Mucosa of descending colon (tissue), 3 donors: ENCODE measurements at places on chromosomes 4 and X. TPM values are rescaled to one million over a fixed set of nuclear protein-coding genes. Genes with fewer than 3 reads are reported as not detected.

GRCh38 chr4:147809211-147809610 is 77.3 kb downstream of the ARHGAP10 start:
- no peak for DNase-seq

DNA sequence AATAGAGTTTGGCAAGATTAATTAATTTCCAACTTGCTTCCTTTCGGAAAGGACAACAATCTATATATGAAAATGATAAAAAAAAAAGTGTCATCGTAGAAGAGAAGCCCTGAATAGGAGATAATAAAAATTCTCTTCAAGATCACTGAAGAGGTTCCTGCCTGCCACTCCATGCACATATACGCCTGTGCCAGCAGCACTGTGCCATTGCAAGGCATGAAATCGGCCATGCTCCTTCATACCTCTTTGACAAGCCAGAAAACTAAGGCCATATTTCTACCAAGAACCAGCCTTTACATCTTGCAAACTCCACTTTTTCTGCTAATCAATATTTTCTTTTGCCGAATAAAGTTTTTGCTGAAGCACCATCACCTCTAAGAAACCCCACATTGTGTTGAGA is 365.5 kb downstream of the CXXC4 start:
- DNase-seq = no peak

- no peak for DNase-seq
These were observed 97.8 kb upstream of the TENM3 start for GRCh38 chr4:182145334-182145905.

GRCh38 chr4:122689972-122690371 is 42.5 kb upstream of the BBS12 start:
- no peak for DNase-seq

DNA sequence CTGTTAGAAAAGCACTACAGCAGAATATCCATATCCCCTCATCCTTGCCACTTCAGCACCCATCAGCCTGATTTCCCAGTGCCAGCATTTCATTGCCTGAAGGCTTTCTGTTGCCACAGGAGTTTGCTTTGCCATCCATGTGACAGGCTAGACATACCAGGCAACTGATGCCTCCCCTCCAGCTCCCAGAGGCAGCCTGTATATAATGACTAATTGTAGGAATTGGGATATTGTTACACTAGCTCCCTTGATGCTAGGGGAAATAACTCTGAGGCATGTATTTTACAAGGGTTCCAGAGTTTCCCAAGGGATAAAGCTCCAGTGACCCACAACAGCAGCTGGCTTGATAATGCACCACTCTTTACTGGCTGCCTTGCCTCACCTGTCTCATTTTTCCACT is 608.0 kb upstream of the FTHL17 start:
- no peak for DNase-seq

DNA sequence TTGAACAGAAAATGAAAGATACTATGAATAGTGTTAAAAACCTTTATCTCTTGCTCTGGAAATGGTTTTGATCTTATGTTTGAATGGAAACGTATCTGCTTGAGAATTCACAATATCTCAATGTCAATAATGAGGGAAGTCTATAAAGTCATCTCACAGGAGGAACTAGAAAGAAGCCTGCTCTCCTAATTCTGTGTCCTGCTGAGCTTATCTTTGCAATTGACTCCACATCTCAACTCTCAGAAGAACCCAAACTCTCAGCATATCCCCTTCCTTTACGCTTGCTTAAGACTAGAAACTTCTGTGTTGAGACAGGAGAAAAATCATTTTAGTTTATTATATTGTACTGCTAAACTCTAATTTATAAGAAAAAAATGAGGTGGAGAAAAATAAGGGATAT is 8.3 kb upstream of the PF4V1 start:
- DNase-seq = no peak

GRCh38 chrX:15497865-15498264 is 2.7 kb upstream of the BMX start:
- DNase-seq = peak; percentile 74

DNA sequence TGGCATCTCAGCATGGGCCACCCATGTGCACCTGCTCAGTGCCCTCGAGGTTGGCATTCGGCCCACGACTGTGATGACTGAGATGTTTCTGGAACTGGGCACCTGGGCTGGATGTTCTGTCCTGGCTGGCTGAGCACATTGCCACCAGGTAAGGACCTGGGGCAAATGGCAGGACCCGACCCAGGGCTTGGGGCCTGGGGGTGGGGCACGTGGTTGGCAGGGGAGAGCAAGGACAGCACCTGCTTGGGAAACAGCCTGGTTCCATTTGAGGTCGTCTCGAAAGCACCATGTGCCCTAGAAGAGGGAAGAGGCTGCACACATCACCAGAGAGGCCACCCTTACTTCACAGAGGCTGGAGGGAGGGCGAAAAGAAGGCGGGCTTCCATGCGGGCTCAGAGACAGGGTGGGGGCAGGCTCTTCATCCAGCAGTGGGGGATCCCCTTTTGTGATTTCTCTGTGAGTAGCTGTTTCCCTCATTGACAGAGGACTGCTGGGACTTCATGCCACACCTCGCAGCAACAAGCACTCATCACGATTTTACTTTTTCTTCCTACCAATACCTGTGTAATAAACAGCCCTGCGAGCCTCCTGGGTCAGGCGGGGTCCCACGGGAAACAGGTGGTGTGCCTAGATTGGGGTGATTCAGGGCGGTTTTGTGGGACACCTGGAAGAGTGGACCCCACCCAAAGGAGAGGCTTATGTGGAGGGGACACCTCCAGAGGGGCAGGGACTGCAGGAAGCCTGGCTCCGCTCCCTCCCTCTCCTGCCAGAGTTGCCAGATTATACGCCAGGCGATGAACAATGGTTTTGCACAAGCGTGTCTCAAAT is 12.0 kb downstream of the TMEM187 start:
- peak; percentile 33 for DNase-seq

- no peak for DNase-seq
These were observed 120.9 kb downstream of the MBNL3 start for GRCh38 chrX:132367984-132368383.

DNA sequence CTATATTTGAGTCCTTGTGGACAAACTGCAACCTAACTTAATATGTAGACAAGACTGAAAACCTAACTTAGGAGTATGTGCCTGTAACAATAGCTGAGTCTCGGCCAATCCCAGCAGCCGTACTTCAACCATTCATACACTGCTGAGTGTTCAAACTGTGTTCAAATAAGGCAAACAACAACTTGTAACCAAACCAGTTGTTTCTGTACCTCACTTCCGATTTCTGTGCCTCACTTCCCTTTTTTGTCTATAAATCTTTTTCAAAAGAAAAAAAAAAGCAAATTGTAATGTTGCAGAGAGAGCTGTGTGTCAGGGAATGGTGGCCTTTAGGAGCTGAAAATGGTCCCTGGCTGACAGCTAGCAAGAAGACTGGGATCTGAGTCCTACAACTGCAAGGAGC is 46.0 kb downstream of the GEMIN8 start:
- no peak for DNase-seq

GRCh38 chr4:101307899-101308298 is 39.4 kb downstream of the PPP3CA start:
- no peak for DNase-seq

The REPS2 gene
- 17.2 TPM for total RNA-seq

The ETDA gene
- not detected for total RNA-seq

The GYPE gene
- not detected for total RNA-seq

The RHOXF1 gene
- total RNA-seq = 0.66 TPM

The SLC34A2 gene
- not detected for total RNA-seq

The P2RY10 gene
- 2.5 TPM for total RNA-seq

The ASB9 gene
- 2.7 TPM for total RNA-seq

The ITIH6 gene
- total RNA-seq = not detected

The MXRA5 gene
- total RNA-seq = 6.1 TPM
